ENCODE measurements at places on chromosomes 2 and 18.
A peak's percentile ranks its signal among the peaks of the same experiment; 100 is the strongest.

DNA sequence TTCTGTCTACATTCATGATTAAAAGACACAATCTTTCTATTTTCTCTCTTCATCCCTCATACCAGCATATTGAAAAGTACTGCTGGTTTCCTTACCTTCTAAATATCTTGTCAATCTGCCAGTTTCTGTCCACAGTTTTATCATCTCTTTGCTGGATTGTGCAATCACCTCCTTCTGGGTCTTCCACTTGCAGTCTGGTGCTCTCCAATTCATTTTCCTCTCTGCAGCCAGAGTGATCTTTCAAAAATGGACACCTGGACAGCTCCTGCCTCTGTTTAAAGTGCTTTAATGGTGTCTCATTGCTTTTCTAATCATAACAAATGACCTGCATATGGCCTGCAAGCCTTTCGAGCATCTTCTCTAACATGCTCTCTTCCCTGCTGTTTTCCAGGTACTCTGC is 94.0 kb downstream of the C1QL2 start:
- no peak for DNase-seq

DNA sequence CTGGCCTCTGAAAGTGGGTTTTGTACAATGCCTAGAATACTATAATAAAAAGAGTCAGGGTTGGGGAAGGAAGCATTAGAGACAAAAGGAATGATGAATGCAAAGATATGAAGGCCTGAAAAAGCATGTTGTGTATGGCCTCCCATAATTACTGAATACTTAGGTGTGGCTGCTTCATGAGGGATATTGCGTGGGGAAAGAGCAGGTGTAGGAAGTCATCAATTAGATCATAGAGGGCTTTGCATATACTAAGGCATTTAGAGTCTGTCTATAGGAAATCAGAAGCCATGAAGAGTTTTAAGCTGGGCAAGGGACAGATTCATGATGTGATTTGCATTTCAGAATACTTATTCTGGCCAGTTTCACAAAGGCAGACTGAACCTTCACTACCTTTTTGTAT is 48.2 kb downstream of the NCOA1 start:
- DNase-seq = no peak

GRCh38 chr18:34117319-34117718 is 107.4 kb downstream of the NOL4 start:
- peak; percentile 60 for DNase-seq

GRCh38 chr2:147688242-147688641 is 156.6 kb upstream of the ACVR2A start:
- no peak for DNase-seq

- no peak for DNase-seq
Measured at GRCh38 chr2:98822301-98823164, 91.6 kb upstream of the MGAT4A start.

DNA sequence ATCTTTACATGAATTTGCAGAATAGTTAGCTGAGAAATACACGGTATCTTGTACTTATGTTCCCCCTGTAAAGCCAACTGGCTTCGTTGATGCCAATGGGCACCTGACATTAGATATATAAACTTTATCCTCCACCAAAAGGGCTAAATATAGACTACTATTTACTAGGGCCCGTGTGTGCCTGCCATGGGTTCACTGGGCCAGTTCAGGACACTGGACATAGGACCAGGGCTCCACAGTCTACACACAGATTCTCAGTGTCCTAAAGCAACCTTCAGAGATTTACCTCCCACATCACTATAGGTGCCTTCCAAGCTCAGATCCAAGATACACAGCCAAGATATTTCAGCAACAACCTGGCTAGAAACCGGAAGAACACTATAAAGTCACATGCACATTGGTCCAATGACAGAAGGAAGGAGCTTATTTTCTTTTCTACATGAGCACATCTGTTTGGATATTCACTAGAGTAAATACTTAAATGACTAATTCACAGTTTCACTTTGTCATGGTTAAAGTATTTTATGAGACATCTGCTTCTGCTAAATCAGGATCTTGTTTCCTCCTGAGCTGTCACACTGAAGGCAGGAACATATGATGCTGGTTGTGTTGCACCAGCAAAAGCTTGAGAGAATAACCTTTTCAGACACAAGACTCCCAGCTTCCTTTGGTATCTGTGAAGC is 95.1 kb downstream of the MYO5B start:
- no peak for DNase-seq

- no peak for DNase-seq
Measured at GRCh38 chr18:63213331-63213900, 106.2 kb downstream of the BCL2 start.

DNA sequence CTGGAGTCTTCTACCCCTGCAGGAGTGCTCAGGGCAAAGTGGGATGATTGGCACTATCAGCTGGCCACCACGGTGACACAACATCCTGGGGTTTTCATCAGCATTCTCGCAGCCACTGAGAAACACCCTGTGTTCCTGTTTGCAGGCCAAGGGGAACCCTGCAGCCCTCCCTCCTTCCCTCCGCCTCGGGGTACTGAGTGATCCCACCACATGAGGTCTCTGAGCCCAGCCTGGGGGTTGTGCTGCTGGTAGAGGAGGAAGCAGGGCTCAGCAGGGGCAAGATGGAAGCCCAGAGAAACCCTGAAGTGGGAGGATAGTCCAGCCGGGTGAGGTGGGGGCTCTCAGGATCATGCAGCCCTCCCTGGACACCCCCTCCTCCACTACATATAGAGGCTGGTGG is at the start of gene OXER1:
Gene OXER1, minus strand, starts transcription at position 40 of the 400 bp plus-strand sequence. CDS start 73 bp downstream, outside the sequence.
- no peak for DNase-seq

- DNase-seq = no peak
Measured at GRCh38 chr18:54939361-54939917, 19.8 kb downstream of the CCDC68 start.

- DNase-seq = peak; percentile 80
Measured at GRCh38 chr2:99987160-99987559, 155.2 kb downstream of the AFF3 start.

- no peak for DNase-seq
Measured at GRCh38 chr2:182767578-182767977, 51.5 kb downstream of the DNAJC10 start.

GRCh38 chr18:26650310-26651268 is 102.2 kb upstream of the KCTD1 start:
- no peak for DNase-seq

GRCh38 chr2:159009940-159010339 is 41.5 kb downstream of the TANC1 start:
- DNase-seq = no peak

- DNase-seq = no peak
Measured at GRCh38 chr2:238228700-238229099, 11.1 kb downstream of the HES6 start.

DNA sequence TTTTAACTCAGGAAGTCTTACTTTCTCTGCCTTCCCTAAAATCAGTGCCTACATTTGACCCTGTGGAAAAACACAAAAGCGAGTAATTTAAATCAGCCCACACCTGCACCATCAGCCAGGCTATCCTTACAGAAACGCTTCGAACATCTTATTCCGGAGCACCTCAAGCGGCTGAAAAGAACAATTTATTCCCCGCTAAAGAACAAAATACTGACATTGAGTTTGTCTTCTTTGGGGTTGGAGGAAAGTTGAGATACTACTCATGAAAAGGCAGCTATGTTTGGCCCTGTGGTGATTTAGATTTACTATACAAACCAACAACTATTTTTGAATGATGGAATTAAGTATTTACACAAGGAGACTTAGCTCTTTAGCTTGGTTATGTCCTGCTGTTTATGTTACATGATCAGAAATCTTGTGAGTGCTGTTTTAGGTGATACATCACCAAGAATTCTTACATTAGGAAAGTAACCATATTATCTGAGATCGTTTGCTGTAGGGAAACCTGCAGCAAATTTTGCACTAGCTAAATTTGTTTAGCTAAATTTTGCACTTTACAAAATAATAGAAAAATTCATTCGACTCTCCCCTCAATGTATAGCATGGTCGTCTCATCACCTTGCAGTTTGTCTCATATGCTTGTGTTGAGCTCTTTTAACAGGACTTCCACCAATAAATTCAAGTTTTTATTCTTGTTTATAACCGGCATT is 158.8 kb upstream of the SIX2 start:
- DNase-seq = peak; percentile 59

DNA sequence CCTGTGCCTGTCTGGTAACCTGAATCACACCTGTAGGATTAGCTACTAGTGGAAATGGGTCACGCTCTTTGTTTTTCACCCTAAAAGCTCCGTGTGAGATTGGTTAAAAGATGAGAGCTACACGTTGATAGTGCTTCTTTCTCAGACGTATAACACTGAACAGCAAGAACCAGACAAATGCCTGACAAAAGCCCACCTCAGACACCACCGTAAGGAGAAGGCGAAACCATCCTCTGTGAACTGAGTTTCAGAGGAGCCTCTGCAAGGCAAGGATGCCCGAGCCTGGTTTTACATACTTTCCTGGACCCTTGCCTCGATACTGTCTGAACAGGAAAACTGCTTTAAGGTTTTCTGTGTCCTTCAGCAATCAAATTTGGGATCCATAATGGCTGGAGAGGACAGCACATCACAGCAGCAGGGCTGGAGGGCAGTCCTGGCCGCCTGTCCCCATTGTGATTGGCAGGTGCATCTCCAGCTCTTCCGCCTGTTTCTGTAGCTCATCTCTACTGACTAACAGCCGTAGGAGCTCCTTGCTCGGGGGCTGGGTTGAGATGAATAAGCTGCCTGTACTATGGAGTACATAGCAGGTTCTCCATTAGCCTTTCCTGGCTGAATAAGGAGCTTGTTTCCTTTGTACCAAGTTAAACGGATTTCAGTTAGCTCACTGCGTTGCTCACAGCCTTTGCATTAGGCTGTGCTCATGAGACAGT is 155.5 kb downstream of the MYT1L start:
- DNase-seq = no peak

DNA sequence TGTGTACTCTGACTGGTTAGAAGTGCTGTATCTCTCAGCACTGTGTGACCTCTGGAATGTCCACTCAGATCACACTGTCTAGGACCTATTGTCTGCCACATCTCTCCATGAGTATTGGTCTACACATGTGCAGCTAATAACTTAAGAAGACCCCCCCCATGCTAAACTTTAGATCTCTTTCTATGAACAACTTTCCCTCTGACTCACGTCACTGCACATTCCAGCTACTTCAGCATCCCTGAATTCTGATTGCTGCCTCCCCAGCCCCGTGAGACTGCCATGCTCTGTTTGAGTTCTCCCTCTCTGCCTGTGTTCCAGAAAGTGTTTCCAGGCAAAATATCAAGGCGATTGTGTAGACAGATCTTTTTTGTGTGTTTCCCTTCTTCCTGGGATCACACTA is 41.8 kb downstream of the RAPGEF4 start:
- no peak for DNase-seq

- no peak for DNase-seq
Measured at GRCh38 chr18:78183815-78184214, 795.8 kb upstream of the SALL3 start.

- DNase-seq = no peak
Measured at GRCh38 chr18:36381075-36381474, 83.6 kb downstream of the FHOD3 start.

- no peak for DNase-seq
Measured at GRCh38 chr2:69034122-69034521, 21.1 kb downstream of the ANTXR1 start.

DNA sequence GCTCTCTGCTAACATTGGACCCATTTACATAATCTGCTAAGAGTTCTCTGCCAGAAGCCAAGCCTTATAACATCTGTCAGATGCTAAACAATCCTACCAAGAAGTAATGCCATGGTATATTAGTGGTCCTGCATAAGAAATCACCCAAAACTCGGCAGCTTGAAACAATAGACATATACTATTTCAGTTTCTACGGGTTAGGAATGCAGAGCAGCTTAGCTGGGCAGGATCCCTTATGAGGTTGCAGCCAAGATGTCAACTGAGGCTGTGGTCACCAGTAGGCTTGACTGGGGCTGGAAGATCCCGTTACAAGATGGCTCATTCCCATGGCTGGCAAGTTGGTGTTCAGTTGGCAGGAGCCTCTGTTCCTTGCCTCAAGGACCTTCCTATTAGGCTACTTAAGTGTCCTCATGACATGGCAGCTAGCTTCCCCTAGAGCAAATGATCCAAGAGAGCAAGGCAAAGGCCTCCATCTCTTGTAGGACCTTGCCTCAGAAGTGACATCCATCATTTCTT is 25.1 kb upstream of the SOS1 start:
- DNase-seq = no peak

DNA sequence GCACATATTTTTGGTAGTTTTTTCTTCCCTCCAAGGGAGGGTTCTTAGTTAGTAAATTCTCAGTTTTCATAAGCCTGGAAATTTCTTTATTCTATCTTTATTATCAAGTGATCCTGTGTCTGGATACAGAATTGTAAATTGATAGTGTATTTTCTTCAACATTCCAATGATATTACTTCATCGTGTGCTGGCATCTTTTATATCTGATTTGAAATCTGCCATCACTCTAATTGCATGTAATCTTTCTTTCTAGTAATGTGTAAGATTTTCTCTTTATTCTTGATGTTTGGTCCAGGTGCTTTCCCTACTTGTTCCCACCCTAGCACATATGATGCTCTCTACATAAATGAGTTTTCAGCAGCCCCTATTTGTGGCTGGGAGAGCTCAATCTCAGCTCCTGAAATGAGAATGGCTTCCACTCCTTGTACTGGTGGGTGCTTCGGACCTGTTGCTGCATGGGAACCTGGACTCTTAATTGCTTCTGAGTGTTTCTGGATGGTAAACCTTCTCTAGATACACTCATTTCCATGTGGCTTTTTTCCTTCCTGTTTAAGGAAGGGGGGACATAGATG is 102.7 kb downstream of the SMIM21 start:
- no peak for DNase-seq

GRCh38 chr2:230843132-230843531 is 21.6 kb upstream of the ITM2C start:
- no peak for DNase-seq

GRCh38 chr2:84152462-84152861 is 306.6 kb downstream of the SUCLG1 start:
- DNase-seq = no peak

- DNase-seq = no peak
Measured at GRCh38 chr2:190763901-190764514, 115.1 kb downstream of the NAB1 start.

DNA sequence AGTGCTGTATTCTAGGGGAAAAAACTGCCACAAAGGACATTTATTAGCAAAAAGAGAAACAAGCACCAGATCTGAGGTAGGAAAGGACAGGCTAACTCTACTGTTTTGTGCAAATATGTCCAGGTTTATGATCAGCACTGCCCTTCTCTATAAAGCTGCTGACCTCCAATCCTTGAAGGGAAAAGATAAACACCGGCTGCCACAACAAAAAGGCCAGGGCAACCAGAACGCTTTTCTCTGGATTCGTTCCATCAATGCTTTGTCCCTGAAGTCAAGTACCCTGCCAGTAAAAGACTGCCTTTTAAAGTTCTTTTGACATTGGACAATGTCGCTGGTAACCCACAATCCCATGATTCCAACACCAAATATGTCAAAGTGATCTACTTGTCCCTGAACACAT is 21.0 kb downstream of the SMAD2 start:
- no peak for DNase-seq

- DNase-seq = no peak
Measured at GRCh38 chr2:135563793-135564192, 32.5 kb downstream of the R3HDM1 start.

All from NCI-H1092 treated with DMSO at 0.1 percent for 48 hours (cell line).